ENCODE measurements at places on chromosomes 13 and 19. TPM values are rescaled to one million over a fixed set of nuclear protein-coding genes. Genes with fewer than 3 reads are reported as not detected.

- no peak for DNase-seq
These were observed 12.9 kb upstream of the IGSF23 start for GRCh38 chr19:44600466-44600865.

DNA sequence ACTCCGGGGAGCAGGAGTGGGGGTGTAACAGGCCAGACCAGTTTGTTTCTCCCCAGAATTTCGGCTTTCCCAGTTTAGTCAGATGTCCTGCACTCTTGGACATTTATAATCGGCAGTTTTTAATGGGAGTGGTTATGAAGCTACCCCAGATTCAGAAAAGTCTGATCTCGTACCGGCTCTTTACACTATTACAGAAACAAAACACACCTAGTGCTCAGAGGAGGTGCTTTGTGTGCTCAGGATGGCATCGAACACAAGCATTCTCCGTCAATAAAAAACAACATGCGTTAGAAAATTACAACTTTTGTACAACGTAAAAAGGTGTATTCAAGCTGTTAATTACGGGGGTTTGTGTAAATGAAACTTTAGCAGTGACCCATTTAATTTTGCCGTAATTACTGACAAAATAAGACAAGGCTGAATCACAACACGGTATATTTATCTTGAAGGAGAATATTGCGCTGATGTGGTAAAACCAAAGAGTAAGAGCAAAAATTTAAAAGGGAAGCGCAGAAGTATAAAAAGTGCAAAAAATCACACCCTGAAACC, 6.6 kb upstream of the SOX1 start:
- DNase-seq, result no peak

GRCh38 chr19:58476498-58477015, 405 bp downstream of the ZNF446 start:
- DNase-seq, result no peak

DNA sequence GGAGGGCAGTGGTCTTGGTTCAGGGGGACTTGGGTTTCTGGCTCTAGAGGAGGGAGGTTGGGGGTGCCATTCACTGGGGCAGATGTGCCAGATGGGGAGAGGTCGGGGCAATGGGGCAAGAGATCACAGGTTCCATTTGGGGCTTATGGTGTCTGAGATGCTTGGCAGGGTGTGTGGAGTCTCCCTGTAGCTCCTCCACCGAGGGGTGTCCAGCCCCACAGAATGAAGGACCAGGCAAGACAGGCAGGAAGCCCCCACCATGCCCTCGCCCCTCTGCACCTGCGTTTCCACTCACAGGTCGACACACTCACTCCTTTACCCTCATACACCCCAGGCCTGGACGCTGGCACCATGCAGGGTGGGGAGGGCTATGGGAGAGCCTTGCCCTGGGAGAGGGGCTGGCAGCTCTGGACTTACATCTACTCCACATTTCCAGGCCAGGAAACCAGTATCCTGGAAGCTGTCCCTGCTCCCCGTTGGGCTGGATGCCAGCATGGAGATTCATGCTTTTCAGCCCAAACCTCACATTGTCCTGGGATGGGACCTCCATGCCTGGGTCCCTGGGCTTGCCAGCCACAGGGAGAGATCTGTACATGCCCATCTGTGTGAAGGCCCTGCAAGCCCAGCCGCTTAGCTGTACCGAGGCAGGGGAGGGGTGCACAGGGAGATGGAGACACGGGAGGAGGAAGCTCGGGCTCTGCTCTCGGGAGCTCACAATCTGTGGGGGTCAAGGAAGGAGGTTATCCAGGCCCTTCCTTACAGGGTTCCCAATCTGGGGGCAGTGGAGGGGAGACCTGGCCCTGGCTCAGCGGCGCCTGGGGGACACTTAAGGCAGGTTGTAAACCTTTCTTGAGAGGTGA, 77.1 kb downstream of the CHST8 start:
- DNase-seq, result no peak

DNA sequence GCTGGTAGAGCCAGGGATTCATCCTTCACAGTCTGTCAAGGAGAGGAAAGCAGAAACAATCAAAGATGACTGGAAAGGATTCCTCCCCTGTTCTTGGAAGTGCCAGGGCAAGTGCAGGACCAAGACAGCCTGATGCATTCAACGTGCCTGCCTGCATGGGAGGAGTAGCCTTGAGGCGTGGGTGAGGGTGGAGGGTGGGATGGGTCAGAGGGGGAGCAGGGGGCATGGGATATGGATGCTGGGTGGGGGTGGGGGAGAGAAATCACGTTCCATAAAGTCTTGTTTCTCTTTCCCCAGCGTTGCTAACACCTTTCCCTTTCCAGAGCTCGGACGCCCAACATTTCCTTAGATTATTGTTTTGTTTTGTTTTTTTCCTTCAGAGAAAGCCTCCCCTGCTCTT, 108.0 kb upstream of the SLC15A1 start:
- DNase-seq, result no peak

GRCh38 chr19:58046856-58047255, 12.2 kb upstream of the ZNF135 start:
- DNase-seq, result no peak

The DAND5 gene
- 1.1 TPM for total RNA-seq

DNA sequence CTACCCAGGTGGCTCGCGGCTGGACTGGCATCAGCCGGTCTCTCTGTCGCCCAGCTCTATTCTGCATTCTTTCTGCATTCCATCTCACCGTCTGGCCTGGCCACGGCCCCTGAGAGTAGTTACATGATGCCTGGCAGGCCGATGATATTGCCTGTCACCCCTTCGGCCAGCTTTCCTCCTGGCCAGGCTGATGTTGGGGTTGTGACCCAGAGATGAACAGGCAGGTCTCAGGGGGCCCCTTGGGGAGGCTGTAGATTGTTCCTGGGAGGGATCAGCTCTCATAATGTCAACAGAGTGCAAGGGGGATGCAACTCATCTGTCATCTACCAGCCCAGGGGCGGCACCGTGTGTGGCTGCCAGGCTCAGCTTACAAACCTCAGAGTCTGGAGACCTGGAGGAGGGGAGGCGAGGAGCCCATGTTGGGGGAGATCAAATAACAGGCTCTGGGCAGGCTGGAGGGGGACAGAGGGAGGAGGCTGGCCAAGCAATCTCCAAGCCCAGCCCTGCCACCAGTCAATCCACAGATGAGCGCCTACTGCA, 13.6 kb upstream of the FBXO17 start:
- DNase-seq, result peak; percentile 7

DNA sequence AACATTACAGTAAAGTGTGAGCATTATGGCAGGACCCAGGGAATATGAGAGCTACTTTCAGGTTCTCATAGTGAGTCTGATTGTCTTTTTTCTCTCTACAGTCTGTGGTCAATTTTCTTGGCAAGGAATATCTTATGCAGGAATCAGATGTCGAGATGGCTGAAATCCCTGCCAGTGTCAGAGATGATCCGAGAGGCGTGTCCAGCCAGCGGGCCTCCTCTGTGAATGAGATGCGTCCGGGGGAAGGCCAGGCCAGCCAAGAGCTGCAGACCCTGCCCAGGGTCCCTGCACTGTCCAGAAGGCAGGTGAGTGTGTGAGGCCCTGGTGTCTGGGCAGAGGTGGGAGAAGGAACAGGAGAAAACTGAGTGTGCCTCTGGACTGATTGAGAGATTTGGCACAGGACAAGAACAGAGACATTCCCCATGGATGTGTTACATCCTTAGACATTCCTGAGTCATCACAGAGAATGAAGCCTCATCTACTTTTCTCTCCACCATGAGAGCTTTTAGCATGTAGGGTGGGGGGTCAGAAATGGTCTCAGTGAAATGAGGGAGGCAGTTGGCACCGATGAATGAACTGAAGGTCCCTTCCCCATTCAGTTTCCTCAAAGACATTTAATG, 27.3 kb upstream of the EDDM13 start:
- DNase-seq, result peak; percentile 37

- no peak for DNase-seq
These were observed 119.6 kb downstream of the PRR20E start for GRCh38 chr13:57286511-57287098.

The UBE2L5 gene
- total RNA-seq, result not detected

The DMKN gene
- 144 TPM for total RNA-seq

GRCh38 chr19:51807111-51807701, 12.2 kb downstream of the FPR3 start:
- peak; percentile 89 for DNase-seq

DNA sequence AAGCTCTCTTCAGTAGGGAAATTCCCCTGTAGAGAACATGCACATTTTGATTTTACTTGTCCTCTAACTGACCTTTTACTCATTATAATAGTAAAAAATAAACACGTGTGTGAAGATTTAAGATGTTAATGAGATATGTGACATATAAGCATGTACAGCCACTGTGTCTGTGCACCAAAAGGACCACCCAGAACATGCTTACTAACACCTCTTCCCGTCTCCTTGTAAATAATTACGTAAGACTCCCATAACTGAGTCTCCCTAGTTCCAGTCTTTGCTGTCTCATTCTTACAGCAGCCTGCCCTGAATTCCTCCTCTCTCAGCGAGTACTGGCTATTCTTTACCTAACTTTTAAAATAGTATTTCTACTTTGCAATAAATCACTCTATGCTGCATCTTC, 53.6 kb downstream of the ZNF100 start:
- DNase-seq, result no peak

GRCh38 chr13:59542303-59542702, 621.4 kb downstream of the DIAPH3 start:
- DNase-seq, result no peak

DNA sequence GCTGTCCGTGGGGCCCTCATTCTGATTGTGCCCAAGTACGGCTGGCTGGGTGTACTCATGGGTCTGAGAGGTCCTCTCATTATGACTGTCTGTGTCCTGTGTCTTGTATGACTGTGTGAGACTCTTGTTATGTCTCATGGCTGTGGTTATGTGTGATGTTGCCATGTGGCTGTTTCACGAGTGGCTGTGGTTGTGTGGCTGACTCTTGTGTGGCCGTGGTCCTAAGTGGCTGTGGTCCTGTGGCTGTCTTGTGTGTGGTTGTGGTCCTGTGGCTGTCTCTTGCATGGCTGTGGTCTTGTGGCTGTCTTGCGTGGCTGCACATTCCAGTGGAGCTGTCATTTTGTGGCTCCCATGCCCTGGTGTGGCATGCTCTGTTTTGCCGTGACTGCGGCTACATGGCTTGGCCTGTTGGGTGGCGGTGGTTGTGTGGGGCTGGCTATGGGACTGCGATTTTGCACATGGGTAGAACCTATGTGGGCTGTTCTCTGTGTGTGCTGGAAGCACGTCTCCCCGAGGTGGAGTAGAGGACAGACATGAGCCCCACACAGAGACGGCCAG, 2.5 kb downstream of the LYL1 start:
- DNase-seq, result no peak

- DNase-seq, result peak; percentile 2
These were observed 77.7 kb downstream of the LRRC63 start for GRCh38 chr13:46289260-46289955.

GRCh38 chr19:13381827-13382632, 124.2 kb downstream of the CACNA1A start:
- no peak for DNase-seq

The VSTM1 gene
- total RNA-seq, result not detected

The RFXAP gene
- 1.2 TPM for total RNA-seq

GRCh38 chr13:65460136-65460535, 1770.0 kb downstream of the PCDH9 start:
- no peak for DNase-seq

GRCh38 chr13:35706721-35707120, 230.2 kb upstream of the MAB21L1 start:
- no peak for DNase-seq

- DNase-seq, result no peak
These were observed 11.9 kb downstream of the MARK4 start for GRCh38 chr19:45263013-45263412.

GRCh38 chr13:58804832-58805231, 1173.3 kb downstream of the PCDH17 start:
- no peak for DNase-seq

- no peak for DNase-seq
These were observed 521.9 kb downstream of the KLF5 start for GRCh38 chr13:73580513-73581267.

- DNase-seq, result peak; percentile 77
These were observed 11.0 kb downstream of the CTU1 start for GRCh38 chr19:51097166-51097738.

The ZNF211 gene
- 9.6 TPM for total RNA-seq

- DNase-seq, result no peak
These were observed 17.6 kb downstream of the ZNF791 start for GRCh38 chr19:12628040-12629022.

The CD33 gene
- 6.0 TPM for total RNA-seq

GRCh38 chr13:95150555-95150954, 150.7 kb downstream of the ABCC4 start:
- DNase-seq, result peak; percentile 44

The EMP3 gene
- 31.9 TPM for total RNA-seq

DNA sequence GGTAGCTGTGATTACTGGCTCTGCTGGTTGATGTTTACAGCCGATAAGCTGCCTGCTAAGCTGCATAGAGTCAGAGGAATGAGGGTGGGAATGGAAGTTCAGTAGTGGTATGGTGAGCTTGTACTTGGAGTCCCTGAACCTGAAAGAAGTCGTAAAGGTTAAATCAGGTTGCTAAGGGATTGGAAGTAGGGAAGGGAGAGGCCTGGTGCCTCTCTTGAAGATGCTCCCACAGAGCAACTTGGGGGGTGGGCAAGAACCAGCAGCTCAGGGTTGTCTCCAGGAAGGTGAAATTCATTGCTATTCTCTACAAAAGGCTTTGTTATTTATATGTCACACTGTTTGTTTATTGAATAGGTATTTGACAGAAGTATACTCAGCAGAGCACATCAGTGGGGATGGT, 73.8 kb upstream of the OLFM4 start:
- DNase-seq, result no peak

DNA sequence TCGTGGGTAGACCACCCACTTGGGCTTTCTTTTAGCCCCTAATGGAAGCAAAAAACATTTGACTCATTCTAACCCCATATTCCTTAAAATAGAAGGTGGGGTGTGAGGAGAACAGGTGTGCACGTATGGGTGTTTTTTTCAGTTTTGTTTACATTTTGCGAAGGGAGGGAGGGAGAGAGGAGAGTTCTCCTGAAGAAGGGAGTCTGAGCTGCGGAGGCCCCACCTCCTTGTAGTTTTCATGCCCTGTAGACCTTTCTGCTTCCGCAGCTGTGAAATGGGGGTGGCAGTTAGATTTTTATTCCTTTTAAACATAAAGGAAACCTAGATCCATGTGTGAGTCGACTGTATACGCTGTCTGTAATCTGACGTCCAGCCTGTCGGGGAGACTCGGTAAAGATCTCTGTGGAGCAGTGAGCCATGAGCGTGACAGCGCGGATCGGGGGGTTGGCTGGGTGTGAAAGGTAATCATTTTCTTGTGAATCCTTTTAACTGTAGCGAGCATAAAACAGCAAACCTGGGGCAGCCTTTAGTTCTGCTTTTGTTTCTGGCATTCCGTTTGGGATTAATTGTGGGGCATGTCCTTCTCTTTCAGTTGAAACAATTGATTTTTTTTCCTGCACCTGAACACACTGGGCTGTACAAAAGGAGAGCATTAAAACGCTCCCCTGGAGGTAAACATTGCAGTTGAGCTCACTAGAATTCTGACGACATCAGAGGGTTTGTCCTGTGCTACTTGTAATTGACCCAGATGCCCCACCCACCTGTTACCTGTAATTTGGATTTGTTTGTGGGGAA, 2.3 kb downstream of the UPF1 start:
- peak; percentile 28 for DNase-seq

The KIR3DL2 gene
- not detected for total RNA-seq

The ZNF426 gene
- total RNA-seq, result 8.2 TPM

GRCh38 chr13:99385161-99385560, 78.0 kb upstream of the GPR183 start:
- no peak for DNase-seq

Data from PC-3 (cell line).